NCI-H524 treated with DMSO at 0.1 percent for 48 hours (cell line): ENCODE measurements at places on chromosomes 11 and 22.

DNA sequence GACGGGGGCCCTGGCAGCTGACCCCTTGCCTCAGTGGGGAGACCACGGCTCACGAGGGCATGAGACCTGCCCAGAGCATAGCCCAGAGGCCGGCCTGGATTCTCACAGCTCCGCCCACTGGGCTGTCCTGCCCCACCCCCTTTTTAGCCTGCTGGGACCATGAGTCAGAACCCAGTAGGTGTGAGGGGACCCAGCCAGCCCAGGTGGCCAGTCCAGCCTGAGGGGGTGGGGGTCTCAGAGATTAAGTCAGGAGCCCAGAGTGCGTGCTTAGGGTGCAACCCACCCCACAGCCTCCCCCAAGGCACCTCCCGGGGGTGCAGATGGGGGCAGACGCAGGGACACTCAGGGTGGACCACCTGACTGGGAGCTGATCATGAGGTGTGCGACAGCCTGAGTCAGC, 40.1 kb upstream of the PPARA start:
- DNase-seq = no peak

- DNase-seq = no peak
Measured at GRCh38 chr11:38060136-38060535, 1462.1 kb upstream of the RAG2 start.

DNA sequence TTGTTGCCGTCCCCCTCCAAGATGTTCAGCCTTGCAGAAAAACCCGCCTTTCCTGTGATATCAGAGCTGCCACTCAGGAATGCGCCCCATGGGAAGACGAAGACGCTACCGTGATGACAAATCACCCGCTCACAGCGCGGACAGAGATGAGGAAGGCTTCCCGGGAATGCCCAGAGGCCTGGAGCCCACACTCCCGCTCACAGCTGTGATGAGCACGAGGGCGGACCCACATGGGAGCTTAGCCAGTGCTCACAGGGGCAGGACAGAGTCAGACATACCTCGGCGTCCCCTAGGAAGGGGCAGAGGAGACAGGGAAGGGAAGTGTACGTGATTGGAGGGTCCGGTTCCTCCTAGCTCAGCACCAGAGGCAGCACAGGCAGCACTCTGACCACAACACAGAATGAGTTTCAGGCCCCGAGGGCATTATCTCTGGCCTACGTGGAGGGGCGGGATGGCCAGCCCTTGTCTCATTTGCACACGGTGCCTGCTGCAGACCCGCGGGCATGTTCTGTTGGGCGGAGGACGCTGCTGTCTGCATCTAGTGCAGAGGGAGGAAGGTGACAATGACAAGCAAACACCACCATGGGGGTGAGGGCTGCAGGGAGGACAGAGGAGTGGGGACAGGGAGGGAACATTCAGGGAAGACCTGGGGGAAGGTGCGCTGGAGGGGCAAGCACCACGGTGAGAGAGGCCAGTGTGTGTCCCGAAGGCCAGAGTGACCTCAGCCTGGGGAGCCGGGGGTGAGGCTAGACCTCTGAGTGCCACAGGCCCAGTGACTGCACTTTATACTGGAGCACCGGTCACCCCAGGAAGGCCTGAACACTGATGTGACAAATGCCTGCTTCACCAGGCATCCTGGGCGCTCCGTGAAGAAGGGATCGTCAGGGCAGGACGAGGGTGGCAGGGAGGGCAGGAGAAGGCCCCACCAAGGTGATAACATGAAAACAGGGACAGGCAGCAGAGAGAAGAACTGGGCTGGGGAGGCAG, 79.6 kb downstream of the CELSR1 start:
- DNase-seq = no peak

DNA sequence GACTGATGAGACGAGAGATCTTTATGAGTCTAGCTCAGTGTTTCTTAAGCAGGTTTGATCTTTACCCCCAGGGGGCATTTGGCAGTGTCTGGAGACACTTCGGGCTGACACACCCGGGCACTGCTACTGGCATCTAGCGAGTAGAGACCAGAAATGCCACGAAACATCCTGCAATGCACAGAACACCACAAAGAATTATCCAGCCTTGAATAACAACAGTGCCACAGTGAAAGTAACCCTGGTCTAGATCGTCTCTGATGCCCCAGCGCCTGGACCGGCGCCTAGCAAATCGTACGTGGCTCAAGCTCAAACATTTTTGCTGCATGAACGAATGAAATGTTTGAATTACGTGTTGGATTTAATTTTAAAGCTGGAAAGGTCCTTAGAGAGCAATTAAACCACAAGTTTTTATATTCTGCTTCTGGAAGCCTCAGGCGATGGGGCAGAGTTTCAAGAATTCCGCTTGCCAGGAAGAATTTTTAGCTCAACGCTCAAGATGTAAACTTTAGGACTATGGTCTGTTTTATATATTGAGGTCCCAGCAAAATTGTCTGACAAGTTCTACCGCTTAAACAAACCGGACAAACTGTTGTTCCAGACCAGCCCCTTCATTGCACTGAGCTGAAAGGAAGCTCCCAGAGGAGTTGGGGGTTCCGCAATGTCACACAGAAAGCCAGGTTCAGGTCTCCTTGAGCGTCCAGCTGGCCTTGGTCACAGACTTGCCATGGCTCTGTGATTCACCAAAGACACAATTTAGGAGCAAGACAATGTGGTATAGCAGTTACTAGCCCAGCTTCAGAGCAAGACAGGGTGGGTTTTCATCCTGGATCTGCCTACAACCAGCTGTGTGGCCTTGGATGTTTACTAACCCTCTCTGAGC, 44.2 kb upstream of the SMTN start:
- no peak for DNase-seq

DNA sequence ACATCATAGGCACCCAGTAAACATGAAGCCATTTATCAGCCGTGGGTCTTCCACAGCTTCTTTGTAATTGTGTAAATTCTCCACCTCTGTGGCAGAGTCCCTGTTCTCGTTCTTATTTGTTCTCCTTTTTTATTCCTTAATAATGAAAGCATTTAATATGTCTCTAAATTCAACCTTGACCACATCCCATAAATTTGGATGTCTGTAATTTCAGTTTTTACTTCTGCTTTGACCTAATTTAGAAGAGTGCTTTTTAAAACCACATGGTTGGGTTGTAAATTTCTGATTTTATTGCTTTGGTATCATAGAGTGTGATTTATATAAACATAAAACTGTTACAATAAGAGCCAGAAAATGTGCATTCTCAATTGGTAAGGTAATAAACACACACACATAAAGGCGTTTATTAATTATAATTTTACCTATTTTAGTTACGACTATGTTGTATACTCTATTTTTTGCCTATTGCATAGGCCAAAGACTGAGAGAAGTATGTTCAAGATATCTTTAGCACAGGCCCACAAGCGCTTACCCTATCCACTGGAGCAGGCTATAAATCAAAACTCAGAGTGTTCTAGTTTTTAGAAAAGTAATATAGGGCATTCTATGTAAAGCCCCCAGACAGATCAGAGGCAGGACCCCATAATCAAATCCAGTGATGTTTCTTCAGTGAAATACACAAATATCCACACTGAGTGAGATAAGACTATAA, 58.0 kb upstream of the CCND1 start:
- no peak for DNase-seq
